Left lung (tissue), 14 donors: ENCODE measurements at places on chromosomes 7 and 10.

DNA sequence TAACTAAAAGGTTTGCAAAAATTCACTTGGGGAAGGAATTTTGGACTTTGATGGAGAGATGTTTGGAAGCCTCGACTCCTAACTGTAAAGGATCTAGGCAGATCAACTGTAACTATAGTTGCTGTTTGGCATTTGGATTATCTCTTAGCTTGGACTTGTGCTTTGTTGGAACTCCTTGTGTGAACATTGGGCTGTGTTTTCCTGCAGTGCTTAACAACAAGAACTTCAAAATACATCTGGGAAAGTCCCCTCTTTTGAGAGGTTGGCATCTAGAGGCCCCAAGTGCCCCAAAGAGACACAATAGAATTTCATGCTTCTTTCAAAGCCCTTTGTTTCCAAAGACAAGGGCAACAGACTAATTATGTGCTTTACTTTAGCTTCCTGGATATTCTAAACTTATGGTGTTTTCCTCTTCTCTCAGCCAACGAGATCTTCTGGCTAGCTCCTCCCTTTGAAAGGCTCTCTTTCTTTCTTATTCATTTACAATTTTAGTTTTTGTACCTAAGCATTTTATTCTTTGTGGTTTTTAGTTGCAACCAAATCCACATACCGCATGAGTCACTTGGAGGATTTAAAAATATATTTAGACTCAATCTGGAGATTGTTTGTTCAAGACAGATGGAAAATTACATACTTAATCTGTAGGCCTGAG lies 11.6 kb downstream of the ABCA13 start:
- DNase-seq = no peak

- DNase-seq = no peak
Measured at GRCh38 chr7:120114626-120115025, 158.3 kb upstream of the KCND2 start.

DNA sequence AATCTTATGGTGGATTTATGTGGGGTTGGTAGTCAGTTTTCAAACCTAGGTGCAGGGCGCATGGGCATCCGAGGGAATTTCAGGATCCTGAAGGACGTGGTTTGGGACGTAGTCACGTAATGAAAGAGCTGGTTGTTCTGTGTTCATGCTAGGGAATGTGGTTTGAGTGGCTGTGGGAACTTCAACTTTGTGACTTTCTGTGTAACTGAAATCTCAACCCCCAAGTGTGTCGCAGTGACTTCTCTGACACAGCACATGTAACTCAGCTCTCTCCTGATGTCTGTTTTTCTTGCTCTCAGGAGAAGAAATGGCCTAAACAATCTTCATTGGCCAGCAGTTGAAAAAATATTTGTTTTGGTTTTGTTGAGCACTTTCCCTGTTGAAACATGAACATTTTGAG lies 199.0 kb downstream of the PTEN start:
- no peak for DNase-seq

DNA sequence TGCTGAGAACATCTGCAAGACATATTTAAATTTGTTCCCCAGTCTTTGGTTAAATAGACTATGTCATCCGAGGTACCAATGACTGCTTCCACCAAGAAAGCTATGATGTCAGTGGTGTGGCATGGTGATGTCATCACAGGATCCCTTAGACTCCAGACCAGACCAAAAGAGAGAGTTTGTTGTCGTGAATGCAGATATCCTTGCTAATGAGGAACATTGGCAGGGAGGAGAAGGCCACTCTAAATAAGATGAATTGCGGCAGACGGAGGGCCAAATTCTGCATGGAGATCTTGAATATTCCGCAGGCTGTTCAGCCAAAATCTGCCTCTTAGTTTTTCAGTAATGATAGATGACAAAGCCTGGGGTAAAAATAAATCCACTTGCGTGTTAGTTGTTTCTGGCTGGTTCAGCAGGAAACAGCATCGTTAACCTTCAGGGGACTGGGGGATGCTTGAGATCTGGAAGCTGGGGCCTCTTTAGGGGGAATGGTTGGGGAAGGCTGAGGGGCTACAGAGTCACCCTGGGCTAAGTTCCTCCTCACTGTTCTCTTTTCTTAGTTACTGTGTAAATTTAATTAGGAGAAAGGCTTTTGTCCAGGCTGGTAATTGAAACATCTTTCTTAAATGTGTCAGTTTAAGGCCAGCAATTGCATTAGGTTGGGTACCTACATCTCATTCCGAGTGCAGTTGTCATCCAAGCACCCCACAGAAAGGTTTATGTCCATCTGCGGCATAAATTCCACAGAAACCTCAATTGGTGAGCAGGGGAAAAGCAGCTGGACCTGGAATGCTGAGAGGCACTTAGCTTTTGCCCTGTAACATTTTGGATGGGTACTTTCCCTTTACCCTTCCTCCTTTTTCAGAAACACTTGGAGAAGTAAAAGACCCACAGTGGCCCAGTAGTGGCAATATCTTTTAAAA lies 11.6 kb upstream of the CAMK1D start:
- no peak for DNase-seq

DNA sequence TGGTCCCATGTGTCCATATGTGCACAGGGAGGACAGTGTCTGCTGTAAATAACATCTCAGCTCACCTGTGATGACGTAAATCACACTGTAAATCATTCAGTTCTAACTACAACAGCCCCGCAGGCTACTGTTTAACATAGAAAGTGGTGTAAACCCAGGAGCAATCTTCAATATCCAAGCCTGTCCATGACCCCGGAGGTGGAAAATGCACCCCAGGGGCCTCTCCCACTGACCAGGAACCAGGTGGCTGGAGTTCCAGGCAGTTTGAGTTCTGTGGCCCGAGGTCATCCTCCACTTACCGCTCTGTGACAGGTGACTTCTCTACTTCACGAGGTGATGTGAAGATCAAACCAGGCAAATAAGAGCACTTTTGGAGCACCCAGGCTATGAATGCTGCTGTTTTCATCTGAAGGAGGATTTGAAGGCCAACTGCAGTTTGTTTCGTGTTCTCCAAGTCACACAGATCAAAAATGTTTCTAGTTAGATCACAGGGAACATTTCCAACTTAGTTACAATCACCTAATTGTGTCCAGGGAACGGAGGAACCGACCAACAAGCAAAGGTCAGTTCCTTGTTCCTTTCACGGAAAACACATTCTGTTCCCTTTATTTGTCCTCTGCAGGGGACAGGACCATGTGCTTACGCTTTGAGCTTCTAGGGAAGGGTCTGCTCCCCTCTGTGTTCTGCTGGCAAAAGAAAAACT lies 131.8 kb downstream of the WDR37 start:
- no peak for DNase-seq

DNA sequence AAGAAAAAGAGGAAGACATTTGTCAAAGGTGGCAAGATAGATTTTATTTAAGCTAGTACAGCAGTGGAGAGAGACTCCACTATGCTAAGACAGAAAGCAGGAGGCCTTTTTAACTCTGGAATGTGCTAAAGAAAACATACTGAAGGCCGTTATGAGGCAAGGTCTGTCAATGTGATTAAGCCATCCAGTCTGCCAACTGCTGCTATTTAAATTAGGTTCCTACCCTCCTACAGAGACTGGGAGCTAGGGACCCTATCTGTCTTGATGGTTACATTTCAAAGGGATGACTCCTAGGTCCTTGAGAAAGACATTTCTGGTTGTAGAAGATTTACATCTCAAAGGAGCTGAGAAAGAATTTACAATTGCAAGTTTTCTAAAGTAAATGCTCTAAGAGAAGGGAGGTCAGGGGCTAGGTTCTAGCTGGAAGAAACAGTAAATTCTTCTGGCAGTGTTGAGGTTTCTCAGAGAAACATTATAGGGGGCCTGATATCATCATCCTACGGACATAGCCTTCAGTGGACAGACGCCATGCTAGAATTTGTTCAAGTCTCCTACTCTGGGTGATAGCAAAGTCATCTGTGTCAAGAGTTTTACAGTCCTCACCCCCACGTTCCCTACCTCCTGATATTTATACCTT lies 211.6 kb downstream of the PHF14 start:
- DNase-seq = no peak

DNA sequence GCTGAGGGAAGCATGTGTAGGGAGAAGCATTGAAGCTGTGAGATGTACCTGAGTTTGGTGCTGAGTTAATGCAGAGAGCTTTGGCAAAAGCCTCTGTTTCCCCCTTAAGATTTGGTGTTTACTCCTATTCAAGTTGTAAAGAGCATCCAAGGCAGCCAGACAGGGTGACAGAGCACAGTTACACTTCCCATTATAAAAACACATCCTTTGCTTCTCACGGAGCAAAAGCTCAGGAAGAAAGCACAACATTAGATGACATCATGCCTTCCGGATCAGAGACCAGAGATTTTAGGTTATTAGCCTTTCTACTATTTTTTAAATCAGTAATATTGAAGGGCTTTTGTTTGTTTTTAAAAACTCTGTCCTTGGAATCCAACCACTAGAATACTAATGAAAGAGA lies 182.9 kb downstream of the DOCK4 start:
- DNase-seq = no peak

DNA sequence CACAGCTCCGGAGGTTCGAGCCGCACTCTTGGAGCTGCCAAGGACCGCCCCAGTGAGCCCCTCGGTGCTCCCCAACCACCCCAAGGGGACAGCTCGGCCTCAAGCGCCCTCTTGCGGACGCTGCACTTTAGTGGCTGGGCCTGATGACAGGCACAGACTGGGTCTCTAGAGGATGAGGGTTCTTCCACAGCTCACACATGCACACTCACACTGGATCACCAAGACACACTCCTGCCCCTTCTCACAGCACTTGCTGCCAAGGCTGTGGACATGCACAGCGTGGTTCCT lies 2.1 kb downstream of the RET start:
- peak; percentile 31 for DNase-seq

- DNase-seq = no peak
Measured at GRCh38 chr10:121322776-121323175, 275.5 kb downstream of the FGFR2 start.

GRCh38 chr7:54546081-54546985 lies 4.2 kb downstream of the VSTM2A start:
- peak; percentile 77 for DNase-seq

- DNase-seq = no peak
Measured at GRCh38 chr7:137305901-137306621, 37.5 kb downstream of the PTN start.

GRCh38 chr10:79086822-79087221 lies 18.1 kb downstream of the ZMIZ1 start:
- DNase-seq = no peak

DNA sequence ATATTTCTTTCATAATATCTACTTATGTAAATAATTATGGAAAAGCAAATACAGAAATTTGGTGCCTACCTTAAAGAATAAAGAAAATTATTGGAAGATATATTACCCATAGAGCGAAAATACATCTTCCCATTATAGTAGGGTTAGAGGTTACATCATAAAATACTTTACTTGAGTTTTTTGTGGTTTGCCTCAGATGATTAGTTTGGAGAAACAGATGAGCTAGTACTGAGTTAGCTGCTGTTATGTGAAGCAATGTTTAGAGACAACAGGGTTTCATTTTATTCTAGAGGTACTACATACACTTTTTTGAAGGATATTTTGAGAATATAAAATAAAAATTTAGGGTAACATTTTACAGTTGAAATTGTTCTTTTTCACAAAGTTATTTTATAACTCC lies 2.9 kb upstream of the MLLT10 start:
- DNase-seq = no peak

DNA sequence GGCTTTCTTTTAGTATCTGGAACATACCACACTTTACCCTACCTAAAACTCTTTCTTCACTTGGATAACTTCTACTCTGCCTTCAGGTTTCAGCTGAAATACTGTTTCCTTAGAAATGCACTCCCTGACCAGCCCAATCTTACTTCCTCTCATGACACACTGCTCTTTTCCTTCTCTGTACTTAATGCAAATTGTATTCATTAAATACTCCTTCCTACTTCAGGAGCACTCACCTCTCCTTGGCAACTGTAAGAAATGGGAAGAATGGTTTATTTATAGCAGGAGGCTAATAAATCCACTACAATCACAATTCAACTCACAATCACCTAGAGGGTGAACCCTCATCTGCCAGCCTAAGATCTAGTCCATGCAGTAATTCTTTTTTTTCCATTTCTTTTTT lies 15.2 kb downstream of the ZCWPW1 start:
- no peak for DNase-seq

GRCh38 chr7:11208883-11209465 lies 235.3 kb downstream of the PHF14 start:
- no peak for DNase-seq

DNA sequence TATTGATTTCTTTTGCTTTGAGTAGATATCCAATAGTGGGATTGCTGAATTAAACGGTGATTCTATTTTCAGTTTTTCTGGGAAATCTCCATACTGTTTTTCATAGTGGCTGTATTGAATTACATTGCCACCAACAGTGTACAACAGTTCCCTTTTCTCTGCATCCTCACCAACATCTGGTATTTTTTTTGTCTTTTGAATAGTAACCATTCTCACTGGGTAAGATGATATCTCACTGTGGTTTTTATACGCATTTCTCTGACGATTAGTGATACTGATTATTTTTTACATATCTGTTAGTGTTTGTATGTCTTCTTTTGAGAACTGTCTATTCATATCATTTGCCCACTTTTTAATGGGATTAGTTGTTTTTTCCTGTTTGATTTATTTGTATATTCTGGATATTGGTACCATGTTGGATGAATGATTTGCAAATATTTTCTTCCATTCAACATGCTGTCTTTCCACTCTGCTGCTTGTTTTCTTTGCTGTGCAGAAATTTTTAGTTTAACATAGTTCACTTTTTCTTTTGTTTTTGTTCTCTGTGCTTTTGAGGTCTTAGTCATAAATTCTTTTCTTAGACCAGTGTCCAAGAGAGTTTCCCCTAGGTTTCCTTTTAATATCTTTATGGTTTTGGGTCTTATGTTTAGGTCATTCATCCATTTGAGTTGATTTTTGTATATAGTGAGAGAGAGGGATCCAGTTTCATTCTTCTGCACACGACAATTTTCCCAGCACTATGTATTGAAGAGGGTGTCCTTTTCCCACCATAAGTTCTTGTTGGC lies 584.7 kb downstream of the PHTF2 start:
- no peak for DNase-seq

GRCh38 chr10:83076443-83076842 lies 1062.9 kb upstream of the GHITM start:
- no peak for DNase-seq

DNA sequence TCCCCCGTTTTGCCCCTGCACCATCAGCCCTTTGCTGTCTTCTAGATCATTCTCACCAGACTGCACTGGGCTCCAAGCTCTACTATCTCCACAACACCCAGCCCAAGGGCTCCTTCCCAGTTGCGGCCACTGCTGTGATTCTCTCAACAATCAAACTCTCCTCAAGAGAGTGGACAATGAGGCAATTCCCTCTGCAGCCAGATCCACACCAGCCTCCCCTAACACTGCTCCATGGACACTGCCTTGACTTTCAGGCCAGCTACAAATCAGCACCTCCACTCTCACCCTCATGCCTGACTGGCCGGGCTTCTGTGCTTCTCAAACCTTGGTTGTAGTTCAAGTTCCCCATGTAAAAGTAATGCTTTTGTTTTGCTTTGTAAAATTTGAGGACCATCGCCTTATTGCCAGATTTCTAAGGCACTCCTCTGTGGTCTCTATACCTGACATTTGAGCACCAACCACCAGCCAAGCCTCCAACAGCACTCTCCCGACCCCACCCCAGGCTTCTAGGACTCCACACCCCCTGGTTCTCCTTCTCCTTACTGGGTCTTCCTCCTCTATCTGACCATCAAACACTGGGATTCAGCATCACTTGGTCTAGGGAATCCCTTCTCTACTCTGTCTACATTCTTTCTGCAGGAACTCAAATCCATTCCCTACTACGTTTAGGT lies 45.4 kb downstream of the PPIF start:
- no peak for DNase-seq

GRCh38 chr7:134028853-134029252 lies 98.3 kb upstream of the LRGUK start:
- DNase-seq = no peak
